NCI-H1694 (cell line): ENCODE measurements at places on chromosomes 1 and 21.

GRCh38 chr1:193104502-193104906 lies 710 bp downstream of the GLRX2 start:
- DNase-seq, result no peak

DNA sequence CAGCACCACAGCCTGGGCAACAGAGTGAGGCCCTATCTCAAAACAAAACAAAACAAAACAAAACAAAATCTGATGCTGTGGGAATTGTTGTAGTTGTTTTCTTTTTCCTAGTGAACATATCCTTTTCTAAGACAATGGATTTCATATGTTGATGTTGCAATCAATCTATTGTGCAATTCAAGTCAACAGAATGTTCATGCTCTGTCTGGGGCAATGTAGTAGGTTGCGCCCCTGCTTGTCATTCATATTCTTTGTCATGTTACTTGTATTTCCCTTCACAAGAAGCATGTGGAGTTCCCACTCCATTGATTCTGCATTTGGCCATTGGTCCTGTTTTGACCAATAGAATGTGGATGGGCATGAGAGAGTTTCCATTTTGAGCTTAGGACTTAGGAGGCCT lies 223.9 kb downstream of the DUSP10 start:
- no peak for DNase-seq

DNA sequence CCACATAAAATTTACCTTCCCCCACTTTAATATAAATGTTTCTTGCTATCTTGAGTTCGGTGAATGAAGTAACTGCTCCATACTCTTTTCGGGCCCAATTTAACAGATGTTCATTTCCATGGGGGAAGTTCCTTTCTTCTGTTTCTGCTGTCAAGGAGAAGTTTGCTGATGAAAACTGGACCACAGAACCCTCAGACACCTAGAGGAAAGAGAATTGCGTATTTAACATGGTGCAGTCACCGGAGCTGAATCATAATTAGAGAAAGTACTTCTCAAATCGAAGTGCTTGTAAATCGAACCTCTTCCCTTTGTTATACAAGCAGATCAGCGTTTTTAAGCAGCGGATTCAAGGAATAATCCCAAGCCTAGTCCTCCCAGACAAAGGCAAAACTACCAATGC lies 151.2 kb downstream of the TGFBR3 start:
- DNase-seq, result no peak

- DNase-seq, result no peak
Measured at GRCh38 chr1:84410328-84411095, 12.2 kb downstream of the DNASE2B start.

- DNase-seq, result no peak
Measured at GRCh38 chr1:213251972-213252371, 200.9 kb downstream of the RPS6KC1 start.

- DNase-seq, result no peak
Measured at GRCh38 chr1:54409156-54410142, 3.3 kb upstream of the SSBP3 start.

DNA sequence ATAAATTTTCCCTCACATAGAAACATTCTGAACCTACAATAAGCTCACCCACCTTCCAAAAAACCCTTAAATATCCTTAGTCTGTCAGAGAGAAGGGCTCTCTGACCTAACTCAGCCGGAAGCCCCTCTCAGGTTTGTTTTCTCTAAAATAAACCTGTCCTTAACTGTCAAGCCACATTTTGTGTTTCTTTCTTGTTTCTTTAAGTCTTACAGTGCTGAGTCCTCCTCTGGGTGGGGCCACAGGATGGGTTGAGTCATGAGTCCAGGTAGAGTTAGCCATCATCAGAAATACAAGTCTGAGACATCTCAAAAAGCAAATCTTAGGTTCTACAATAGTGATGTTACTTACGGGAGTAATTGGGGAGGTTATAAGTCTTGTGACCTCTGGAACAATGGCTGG lies 26.4 kb upstream of the SLC2A5 start:
- DNase-seq, result no peak

DNA sequence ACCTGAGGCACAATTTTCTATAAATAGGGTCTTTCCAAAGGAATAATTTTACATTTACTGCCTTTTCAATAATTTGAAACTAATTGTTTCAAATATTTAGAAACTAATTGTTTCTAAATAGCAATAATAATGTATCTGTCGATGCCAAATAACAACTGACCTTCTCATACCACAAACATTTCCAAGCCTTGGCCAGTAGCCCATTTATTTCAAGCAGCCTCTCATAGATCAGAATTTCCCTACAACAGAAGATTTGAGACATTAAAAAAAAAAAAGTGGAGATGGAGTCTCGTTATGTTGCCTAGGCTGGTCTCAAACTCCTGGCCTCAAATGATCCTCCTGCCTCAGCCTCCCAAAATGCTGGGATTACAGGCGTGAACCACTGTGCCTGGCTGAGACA lies 2.1 kb upstream of the GFI1 start:
- DNase-seq, result no peak

DNA sequence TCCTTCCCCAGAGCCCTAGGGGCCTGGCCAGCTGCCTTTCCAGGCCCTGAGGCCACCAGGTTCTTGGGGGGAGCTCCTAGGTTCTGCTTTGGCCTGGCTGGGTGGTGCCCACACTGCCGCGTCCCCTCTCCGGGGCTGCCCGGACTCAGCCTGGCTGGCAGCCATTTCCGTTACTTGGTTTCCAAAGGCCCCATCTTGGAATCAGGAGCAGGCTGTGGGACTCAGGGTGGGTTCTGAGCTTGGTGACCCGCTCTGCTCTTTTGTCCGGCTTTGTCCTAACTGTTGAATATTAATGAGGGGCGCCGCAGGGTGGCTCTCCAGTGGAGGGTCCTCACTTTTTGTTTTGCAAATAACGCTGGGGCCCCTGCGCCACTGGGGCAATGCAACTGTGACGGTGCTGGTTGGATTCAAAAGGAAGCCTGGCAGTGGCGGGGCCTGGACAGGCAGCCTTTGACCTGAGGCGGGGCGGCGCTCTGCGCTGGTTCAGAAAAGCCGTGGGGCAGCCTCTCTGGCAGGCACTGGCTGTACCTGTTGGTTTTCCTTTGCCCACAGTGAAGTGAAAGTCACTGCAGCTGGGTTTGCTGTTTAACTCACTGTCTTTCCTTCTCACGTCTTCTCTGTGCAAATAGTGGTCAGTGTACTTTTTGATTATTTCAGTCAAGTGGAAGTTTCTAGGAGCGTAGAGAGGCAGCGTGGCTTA lies 20.2 kb downstream of the SKI start:
- no peak for DNase-seq

DNA sequence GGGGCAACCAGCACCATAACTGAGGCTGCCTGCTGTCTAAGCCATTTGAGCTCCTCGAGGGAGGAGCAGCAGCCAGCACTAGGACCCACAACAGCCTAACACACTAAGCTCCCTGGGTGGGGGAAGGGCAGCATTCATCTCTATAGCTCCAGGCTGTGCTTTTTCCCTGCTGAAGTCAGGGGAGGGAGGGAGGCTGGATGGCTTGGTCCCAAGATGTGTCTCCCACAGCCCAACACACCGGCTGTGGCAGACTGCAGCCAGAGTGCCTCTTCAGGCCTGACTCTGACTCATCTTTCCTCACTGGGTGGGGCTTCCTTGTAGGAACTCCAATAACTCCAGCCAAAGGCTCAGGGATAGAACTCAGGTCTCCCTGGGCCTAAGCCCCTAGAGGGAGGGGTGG lies 296.3 kb downstream of the PRDM2 start:
- no peak for DNase-seq
